Hepatocyte (in vitro differentiated cells): ENCODE measurements at places on chromosomes 6 and 20. TPM values are rescaled to one million over a fixed set of nuclear protein-coding genes. Genes with fewer than 3 reads are reported as not detected.

- no peak for DNase-seq
Observed at GRCh38 chr20:10541668-10542411, 106.7 kb downstream of the SLX4IP start.

GRCh38 chr6:52661551-52661950, 9.4 kb upstream of the TMEM14A start:
- no peak for DNase-seq

GRCh38 chr20:58401162-58401561, 12.1 kb downstream of the VAPB start:
- DNase-seq, result no peak

DNA sequence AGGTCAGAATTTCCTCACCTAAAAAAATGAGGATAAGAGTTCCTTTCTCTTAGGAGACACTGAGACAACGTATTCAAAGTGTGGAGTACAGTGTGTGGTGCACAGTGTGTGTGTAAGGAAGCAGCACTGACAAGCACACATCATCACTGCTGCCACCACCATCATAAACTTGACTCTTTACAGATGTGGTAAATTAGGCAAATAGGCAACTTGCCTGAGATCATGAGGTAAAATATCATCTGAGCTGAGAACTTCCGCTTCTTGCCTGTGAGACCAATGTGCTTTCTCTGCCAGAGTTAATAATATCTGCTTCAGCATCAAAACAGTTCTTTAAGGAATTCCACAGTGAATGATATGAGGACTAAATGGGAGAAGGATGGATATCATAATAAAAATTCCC, 52.7 kb downstream of the LYRM4 start:
- DNase-seq, result no peak

GRCh38 chr6:69958978-69959377, 92.6 kb downstream of the COL19A1 start:
- no peak for DNase-seq

GRCh38 chr6:132257561-132257960, 143.7 kb downstream of the MOXD1 start:
- peak; percentile 8 for DNase-seq

DNA sequence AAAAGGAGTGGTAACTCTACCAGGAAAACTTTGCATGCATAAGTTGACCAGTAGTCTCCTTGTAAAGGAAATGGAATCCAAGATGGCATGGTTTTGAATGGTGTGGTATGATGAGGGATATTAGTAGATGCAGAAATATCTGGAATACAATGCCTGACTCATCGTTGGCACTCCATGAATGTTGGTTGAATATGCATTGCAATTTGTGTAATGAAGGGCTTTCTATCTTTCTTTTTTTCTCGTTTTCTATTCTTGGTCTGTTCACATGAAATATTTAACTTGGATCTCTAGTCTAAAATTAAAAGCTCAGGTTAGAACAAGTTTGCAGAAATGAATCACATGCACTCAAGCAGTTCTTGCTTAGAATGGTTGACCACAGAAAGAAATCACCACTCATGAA, 277.3 kb upstream of the PRND start:
- DNase-seq, result no peak

- no peak for DNase-seq
Observed at GRCh38 chr6:77502981-77503380, 39.7 kb upstream of the HTR1B start.

DNA sequence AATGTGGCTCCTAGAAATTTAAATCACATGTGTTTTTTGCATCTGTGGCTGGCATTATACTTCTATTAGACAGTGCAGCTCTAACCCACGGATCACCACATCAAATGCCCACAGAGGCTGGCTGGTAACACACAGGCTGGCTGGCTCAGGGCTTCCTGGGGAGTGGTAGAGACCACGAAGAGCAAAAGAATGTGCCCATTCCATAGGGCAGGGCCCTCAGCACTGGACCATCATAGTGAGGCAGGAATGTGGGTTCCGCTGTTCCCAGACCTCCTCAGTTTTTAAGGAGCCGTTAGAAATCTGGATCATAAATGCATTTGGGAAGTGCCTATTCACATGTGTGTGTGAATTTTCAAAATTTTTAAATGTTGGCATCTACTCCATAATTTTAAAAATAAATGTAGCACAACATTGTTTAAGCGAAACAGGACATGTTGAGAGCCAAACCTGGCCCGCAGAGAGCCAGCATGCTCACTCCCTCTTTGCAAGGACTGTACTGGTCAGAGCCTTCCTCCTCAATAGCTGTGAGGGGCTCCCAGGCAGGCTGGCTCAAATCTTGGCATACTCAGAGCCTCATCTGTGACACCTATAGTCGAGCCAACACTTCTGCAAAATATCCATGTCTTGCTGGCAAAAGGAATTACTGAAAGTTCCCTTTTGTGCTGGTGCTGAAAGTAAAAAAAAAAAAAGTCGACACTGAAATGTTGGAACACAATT, 190.5 kb downstream of the FNDC1 start:
- no peak for DNase-seq

DNA sequence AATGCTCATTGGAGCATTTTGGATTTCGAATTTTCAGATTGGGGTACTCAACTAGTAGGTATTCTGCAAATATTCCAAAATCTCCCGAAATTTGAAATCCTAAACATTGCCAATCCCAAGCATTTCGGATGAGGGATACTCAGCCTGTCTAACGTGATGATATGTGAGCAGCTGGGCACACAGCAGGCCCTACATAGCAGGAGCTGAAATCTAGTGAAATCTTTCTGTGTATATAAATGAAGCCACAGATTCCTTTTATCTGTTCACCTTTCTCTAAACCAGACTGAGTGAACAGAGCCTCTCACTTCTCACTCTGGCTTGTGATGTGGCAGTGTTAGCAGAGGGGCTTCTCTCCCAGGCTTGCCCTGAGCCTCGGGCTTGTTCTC, 17.8 kb downstream of the STX16 start:
- DNase-seq, result no peak

- DNase-seq, result no peak
Observed at GRCh38 chr20:31537116-31537871, 23.1 kb downstream of the HM13 start.

- no peak for DNase-seq
Observed at GRCh38 chr6:140897804-140898573, 1234.7 kb upstream of the GJE1 start.

DNA sequence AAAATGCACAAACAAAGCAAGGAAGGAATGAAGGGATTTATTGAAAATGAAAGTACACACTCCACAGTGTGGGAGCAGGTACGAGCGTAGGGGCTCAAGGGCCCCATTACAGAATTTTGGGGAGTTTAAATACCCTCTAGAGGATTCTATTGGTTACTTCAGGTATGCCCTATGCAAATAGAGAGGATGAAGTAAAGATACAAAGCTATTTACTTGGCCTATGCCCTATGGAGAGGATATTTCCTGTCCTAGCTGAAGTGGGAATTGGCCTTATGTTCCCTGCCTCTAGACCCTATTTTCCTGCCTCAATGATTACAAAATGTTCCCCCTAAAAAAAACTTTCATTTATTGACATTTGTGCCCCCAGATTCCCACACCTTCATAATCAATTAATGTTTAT, 59.7 kb upstream of the ASIP start:
- no peak for DNase-seq

- no peak for DNase-seq
Observed at GRCh38 chr6:130944486-130944885, 117.3 kb downstream of the SMLR1 start.

DNA sequence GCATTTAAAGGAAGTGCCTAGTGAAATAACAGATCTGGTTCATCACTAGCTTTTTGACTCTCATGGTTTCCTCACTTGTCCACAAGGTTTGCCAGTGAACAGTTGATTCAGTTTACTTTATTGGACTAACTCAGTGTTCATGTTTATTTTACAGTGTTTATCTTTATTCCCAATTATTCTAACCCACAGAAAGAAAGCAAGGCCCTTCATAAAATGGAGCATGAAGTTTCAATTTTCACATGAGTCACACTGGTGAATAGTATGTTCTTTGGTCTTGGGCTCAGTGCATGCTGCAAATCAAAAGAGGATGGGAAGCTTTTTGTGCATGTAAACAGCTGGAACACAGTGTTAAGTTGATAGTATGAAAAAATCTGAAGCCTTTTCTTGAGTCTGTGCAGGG, 217.6 kb upstream of the HDDC2 start:
- no peak for DNase-seq

DNA sequence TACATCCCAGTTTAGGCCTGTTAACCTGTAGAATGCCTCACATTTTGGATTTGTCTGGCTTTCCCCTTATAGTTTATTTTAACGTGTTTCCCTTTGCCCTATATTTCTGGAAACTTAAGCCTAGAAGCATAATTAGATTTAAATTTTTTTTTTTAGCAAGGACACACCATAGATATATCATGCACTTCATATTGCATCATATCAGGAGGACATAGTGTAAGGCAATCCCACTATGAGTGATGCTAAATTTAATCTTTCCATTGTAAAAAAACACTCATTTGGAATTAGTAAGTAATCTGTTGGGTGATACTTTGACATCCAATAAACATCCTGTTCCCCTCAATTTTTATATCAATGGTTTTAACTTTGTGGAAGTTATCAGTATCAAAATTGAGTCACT, 10.3 kb upstream of the FAXC start:
- DNase-seq, result no peak

DNA sequence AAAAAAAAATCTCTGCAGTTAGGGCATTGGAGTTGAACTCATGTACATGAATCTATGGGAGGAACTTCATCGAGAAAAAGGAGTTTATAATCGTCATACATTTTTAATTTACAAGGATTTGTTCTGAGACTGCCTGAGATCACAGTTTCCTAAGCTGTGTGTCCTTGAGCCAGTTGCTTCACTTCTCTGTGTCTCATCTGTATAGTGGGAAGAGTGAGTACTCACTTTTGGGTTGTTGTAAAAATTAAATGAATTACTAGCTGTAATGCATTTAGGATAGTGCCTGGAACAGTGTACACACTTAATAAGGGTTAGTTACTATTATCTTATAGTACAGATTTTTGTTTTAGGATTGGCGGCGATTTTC, 42.5 kb downstream of the EYA2 start:
- no peak for DNase-seq

DNA sequence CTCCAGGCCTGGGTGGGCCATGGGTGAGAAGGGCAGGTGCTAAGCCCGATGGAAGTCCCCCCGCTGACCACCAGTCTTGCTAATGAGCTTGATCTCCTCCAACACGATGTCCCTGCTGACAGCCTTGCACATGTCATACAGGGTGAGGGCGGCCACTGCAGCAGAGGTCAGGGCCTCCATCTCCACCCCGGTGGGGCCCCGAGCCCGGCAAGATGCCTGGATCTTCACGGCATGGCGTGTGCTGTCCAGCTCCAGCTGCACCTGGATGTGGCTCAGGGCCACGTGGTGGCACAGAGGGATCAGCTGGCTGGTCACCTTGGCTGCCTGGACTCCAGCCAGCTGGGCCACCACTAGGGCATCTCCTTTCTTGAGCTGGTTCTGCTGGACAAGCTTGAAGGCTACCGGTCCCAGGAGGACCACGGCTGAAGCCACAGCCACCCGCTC, 27.9 kb downstream of the MOCS1 start:
- no peak for DNase-seq

DNA sequence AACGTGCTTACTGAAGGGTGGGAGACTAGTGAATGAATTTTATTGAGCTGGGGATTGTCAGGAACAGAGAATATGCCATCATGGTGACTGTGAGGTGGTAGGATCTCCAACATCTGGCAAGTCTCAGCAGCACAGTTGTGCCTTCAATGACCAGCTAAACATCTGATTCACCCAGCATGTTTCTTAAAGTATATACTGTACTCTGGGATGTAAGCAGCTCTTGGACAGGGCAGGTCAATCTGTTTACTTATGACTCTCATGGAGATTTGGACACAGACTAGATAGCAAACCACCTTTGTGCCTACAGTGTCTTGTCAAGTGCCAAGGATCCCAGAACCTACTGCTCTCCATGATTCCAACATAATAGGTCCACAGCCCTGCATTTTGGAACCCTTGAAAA, 801.0 kb upstream of the CITED2 start:
- DNase-seq, result no peak

DNA sequence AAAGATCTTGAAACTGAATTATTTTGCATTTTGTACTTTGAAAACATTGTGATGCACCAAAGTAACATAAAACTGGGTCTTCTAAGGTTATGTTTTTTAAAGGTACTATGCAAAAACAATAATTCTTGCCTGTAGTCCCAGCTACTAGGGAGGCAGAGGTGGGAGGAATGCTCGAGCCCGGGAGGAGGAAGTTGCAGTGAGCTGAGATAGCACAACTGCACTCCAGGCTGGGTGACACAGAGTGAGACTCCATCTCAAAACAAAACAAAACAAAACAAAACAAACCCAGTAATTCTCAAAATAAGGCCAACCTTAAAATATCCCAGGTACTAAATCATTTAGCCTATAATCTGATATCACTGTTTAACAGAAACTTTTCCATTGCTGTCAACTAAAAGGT, 269.6 kb downstream of the KHDC1L start:
- DNase-seq, result no peak

- DNase-seq, result no peak
Observed at GRCh38 chr20:46260936-46261454, 47.3 kb downstream of the CDH22 start.

BTN1A1 gene
- polyA plus RNA-seq, result 0.15 and 0.59 TPM in 2 replicates

CNKSR3 gene
- polyA plus RNA-seq, result 22.4 and 27.4 TPM in 2 replicates

NMBR gene
- 0.22 TPM in 1 of 2 replicates, not detected in the other for polyA plus RNA-seq

PLEKHG1 gene
- polyA plus RNA-seq, result 5.6 and 6.3 TPM in 2 replicates

SSR1 gene
- 191 and 195 TPM in 2 replicates for polyA plus RNA-seq

NDRG3 gene
- polyA plus RNA-seq, result 13.6 and 19.5 TPM in 2 replicates

ENPP3 gene
- 0.98 TPM in 1 of 2 replicates, not detected in the other for polyA plus RNA-seq

BANF2 gene
- polyA plus RNA-seq, result not detected in 2 replicates

SLC35F1 gene
- 0.04 and 0.11 TPM in 2 replicates for polyA plus RNA-seq

HLA-DPB1 gene
- polyA plus RNA-seq, result 12.4 and 16.0 TPM in 2 replicates
